ENCODE measurements at places on chromosomes 7 and 10.

DNA sequence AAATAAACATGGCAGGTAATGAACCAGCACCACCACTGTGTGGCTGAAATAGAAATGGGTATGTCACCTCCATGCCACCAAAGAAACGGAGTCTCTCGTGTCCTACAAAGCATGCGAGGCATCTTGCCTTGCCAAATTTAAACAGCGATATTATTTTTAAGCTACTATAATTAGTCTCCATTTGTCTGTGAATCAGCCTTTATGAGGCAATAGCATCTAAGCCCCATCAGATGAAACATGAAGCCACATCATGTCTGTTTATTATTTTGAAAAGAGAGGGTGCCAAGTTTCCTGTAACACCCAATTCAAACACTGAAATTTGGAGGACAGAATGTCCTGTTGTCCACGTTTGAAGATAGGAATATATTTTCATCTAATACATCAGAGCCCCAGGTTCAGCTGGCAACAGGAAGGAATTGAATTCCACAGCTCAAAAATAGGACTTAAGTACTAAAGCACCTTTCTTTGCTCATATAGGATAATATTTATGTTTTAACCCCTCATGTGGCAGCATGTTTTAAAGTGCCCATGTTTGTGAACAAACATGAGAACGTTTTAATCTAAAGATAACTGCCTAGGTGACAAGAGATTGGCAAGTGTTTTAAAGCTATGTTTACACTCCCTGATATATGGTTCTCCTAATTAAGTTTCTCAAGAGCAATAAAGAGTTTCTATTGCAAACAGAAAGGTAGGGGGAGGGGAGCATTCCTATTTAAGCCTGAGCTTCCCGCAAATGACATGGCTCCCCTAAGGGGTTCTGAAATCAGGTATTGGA, 86.8 kb downstream of the SORBS1 start:
- no peak for DNase-seq

DNA sequence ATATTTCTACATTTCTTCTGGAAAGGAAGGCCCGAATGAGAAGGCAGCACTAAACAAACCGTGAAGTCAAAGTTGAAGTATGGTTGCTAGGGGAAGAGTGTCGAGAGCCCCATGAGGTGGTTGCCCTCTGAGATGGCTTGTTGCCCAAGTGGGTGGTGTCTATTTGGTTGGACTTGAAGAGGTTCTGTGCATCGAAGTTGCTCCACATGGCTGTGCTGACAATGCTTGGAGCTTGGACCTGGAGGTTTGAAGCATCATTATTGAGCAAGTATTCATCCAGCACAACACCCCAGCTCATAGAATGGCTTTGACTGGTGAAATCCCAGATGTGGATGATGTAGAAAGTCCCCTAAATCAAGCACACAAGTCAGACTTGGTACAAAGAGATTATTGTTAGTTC, 165.2 kb upstream of the CDCA7L start:
- no peak for DNase-seq

DNA sequence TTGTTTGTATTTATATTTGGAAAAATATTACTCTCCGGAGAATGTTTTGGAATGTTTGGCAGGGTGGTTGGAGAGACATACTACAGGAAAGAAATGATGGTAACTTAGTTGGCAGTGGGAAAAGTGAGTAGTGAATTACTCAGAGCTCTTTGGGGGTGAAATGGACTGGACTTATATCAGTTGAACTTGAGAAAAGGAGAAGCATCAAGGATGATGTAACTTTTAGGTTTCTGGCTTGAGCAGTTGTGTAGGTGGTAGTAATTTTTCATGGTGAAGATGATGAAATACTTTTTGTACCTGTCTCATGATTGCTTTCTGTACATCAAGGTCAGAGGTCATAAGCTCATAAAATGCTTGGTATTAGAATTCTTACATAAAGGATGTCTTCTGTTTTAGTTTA, 617.2 kb downstream of the AUTS2 start:
- DNase-seq, result no peak

DNA sequence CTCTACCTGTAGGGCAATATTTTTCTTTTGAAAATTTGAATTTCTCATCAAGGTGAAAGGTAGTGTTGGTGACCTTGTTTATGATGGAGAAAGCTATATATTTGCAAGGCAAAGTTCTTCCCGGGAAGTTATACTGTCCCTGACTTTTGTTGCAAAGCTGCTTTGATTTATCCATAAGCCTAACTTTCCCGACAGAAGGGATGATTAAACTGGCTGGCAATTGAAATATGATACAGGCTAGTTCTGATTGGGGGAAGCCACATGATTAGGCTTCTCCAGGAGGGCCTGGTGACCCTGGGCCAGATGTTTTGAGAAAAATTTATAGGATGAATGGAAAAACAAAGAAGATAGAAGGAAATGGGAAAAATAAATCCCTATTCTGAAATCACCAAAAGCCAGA, 215.5 kb downstream of the ACTR3B start:
- no peak for DNase-seq

DNA sequence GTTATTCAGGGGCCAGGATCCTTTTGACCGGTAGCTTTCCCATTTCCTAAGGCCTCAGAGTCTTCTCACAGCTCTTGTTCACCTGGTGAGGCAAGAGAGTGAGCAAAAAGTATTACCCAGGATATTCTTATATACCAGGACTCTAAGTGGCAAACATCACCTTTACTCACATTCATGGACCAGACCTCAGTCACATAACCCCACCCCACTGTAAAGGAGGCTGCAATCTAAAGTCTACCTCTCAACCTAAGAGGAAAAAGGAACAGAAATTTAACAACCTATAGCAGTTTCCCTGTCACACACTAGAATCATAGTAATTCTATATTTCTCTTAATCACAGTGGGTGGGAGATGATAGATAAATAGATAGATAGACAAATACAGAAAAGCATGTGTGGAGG, 176.0 kb upstream of the PTPRZ1 start:
- DNase-seq, result no peak

GRCh38 chr10:25026463-25026862, 10.1 kb downstream of the THNSL1 start:
- no peak for DNase-seq

DNA sequence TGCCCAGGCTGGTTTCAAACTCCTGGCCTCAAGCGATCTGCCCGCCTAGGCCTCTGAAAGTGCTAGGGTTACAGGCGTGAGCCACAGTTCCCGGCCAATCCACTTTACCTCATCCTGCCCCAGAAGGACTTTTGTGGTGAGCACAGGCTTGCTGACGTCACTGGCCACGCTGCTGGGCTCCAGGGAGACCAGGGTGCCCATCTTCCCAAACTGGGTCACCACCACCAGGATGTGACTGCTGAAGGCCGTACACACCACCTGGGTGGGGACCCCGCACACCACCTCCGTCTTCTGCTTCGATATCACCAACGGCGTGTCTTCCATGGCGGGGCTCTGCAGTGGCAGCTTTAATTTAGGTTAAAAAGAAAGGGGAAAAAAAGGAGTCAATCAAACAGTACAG, 816 bp downstream of the PSMG3 start:
- no peak for DNase-seq

DNA sequence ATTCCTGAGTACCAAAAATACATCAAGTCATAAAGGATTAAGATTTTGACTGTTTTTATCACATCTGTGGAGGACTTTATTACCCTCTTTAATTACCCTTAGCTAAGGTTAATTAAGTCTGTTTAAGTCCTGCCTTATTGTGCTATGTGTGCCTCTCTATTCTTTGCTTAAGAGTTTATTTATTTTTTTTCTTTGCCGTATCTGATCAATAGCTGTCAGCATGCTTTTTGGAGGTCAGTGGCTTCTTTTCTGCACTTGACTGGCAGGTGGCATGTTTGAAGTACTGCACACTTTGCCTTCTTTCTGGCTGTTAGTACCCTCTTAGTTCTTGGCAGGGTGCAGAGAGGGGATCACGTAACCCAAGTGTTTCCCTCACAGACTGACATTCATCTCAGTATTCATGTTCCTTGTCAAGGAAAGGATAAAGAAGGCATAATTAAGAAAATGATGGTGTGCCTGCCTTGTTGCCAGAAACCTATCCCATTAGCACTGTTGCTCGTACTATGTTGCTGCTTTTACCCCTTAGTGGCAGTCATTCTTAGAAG, 225.8 kb downstream of the EXOC4 start:
- DNase-seq, result no peak

DNA sequence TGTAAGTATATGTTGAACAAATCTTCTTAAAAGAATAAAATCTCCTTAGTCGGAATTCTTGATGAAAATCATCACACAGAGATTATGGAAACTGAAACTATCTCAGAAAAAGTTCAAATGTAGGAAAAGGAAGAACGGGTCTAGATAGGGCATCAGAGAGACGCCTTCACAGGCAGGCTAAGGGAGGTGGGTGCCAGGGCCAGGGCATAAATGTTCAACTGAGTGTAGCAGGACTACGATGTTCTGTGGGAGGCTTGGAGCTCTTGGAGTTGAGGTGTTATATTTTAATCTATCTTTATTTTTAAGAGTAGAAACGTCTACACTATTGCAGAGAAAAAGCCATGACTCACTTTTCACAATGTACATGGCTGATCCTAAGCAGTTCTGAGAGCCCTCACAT, 101.2 kb downstream of the RSU1 start:
- DNase-seq, result no peak

- no peak for DNase-seq
These were observed 2.7 kb downstream of the MUC3A start for GRCh38 chr7:100951888-100952560.

GRCh38 chr10:29590915-29591650, 43.7 kb downstream of the SVIL start:
- no peak for DNase-seq

GRCh38 chr10:22034333-22034732, 30.8 kb upstream of the DNAJC1 start:
- no peak for DNase-seq

DNA sequence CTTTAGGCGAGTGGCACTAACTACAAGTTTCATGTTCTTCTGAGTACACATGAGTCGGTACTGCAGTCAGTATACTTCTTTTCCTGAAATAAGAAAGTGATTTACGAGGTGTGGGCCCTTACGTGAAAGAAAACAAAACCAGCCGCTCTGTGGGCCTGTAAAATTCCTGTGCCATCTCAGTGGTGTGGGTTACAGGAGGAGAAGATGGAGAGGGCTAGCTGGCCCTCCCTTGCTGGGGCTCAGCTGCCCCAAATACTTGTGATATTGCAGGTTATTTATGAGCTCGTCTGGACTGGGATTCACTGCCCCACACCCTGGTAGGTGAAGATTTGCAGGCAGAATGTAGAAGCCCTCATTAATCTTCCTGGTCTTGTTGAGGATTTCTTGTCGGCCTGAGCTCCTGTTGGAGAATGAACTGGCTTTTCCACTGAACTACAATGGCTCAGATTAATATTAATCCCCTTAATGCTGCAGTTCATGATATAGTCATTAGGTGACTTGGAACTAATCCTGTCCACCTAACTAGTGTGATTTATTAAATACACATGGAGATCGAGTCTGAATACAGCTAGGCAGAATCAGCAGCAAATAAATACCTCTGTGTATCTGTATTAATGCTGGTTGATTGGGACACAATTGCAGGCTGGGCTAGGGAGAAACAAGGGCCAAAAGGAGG, 68.0 kb downstream of the GBF1 start:
- no peak for DNase-seq

GRCh38 chr7:7795203-7795602, 76.8 kb upstream of the RPA3 start:
- DNase-seq, result no peak

- no peak for DNase-seq
These were observed 18.5 kb downstream of the VSTM2A start for GRCh38 chr7:54560723-54561122.

GRCh38 chr10:3023892-3024291, 43.5 kb upstream of the PFKP start:
- no peak for DNase-seq

GRCh38 chr10:77943121-77943901, 16.8 kb upstream of the DLG5 start:
- no peak for DNase-seq

DNA sequence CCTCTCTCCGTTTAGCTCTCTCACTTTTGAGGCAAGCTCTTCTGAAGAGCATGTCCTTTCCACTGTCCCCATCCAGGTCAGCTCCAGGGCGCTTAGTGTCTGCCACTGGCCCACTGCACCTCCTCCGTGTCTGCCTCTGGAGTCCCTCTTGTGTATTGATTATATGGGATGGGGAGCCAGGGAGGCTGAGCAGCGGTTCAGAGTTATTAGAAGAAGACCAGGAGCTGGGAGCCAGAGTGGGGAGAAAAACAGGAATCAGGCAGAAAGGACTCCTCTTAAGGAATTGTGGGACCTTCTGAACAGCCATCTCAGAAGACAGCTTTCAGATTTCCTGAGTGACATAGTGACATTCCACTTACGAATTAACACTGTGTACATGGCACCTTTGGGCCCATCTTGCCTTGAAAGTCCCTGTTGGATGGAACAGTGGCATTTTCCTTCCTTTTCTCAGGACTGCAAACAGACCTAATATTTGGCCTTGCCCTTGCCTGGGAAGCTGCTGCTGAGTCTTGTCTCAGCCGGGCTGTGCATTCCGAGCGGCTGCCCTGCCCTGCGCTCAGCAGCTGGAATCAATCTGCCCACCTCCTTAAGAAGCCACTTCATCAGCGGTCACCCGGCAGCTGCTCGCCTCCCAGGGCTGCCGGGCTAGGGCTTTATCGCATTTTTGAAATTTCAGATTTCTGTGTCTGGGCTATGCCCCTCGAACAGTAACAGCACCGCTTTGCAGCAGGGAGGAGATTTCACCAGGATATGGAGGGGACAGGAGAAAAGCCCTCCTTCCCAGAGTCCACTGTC, 81.1 kb upstream of the PRKG1 start:
- peak; percentile 58 for DNase-seq

DNA sequence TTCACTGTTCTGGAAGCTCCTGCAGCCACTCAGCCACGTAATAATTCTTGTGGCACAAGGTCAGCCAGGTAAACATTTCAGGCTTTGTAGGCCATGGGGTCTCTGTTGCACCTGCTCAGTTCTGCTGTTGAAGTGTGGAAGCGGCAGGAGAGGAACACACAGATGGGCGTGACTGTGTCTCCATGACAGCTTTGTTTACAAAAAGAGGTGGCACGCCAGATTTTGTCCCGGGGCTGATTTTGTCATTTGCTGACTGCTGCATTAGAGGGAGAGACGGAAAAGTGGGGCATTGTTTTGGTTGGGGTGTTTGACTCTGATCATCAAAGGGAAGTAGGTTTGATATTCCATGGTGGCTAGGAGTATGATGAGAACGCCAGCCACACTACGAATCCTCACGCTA, 103.1 kb downstream of the PRKAG2 start:
- no peak for DNase-seq

DNA sequence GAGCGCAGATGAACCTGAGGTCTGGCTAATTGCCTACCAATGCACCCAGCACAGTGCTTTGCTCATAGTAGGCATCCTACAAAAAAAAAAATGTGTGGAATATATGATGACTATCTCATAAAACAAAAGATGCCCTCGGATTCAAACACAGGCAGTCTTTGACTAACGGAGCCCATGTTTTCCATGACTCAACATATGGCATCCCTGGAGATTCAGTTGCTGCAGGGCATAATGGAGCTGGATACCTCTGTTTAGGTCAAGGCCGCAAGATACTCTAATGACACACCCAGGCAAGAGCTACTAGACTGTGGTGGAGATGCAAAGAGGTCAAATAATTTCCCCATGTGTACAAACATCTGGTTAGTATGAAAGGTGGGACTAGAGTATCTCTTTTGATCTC, 16.3 kb downstream of the CUBN start:
- DNase-seq, result no peak

GRCh38 chr10:4070184-4070583, 285.2 kb upstream of the KLF6 start:
- DNase-seq, result no peak
